Activated naive CD8-positive, alpha-beta T cell treated with anti-CD3 and anti-CD28 coated beads, Interleukin-2, amount 10 ng/mL, durations not matched to agents 7 days and 5 days (primary cell): ENCODE measurements at places on chromosomes 16 and 17. TPM values are rescaled to one million over a fixed set of nuclear protein-coding genes. Genes with fewer than 3 reads are reported as not detected.

DNA sequence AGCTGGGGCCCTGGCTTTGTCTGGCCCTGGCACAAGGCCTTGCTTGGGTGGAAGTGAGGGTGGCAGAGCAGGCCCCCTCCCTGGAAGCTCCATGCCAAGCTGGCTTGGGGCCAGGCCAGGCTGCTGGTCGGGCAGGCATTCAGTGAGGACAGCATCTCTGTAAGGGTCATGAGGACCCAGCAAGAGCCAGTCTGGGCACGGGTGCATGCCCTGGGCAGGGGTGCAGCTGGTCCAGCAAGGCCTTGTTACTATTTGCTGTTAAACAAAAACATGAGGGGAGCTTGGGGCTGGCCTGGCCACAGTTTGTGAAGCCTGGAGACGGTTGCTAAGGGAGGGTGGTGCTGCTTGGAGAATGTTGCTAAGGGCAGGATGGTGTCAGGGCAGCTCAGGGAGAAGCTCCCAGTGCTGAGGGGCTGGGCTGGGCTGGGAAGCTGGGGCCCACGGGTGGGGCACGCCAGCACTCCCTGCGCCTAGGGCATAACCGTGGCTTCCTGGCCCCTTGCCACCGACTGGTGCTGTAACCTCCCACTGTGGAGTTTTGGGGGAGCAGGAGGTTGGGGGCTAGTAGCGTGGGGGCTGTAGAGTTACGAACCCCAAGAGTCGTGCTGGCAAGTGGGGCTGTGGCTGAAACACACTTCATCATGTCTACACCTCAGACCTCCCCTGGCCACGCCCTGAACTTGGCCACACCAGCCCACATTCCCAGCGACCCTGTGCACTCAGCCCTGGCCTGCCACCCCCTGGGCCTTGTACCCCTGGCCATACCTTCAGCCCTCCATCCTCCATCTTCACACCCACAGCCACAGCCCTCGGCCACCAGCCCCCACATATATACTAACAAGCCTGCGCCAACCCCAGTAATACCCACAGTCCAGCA lies 1.6 kb downstream of the TPPP3 start:
- no peak overlapping the region for H3K4me3 ChIP-seq
- peaks cover 33% of the 10 kb centered on the region for H3K27me3 ChIP-seq
- no peaks in the 10 kb centered on the region for H3K36me3 ChIP-seq
- no peak overlapping the region for H3K27ac ChIP-seq

Gene KRTAP2-2
- not detected for total RNA-seq

- H3K27ac ChIP-seq: peak overlapping the region; percentile 51
- no peaks in the 10 kb centered on the region for H3K27me3 ChIP-seq
- peaks cover 25% of the 10 kb centered on the region for H3K36me3 ChIP-seq
- peaks cover 18% of the 10 kb centered on the region for H3K4me1 ChIP-seq
- no peak for DNase-seq
These were observed 12.4 kb downstream of the CSF3 start for GRCh38 chr17:40027614-40028012.

GRCh38 chr17:21030375-21030774 lies 12.4 kb downstream of the USP22 start:
- no peaks in the 10 kb centered on the region for H3K27me3 ChIP-seq
- peaks cover 54% of the 10 kb centered on the region for H3K4me1 ChIP-seq
- no peak for DNase-seq
- H3K36me3 ChIP-seq: peaks cover 15% of the 10 kb centered on the region

DNA sequence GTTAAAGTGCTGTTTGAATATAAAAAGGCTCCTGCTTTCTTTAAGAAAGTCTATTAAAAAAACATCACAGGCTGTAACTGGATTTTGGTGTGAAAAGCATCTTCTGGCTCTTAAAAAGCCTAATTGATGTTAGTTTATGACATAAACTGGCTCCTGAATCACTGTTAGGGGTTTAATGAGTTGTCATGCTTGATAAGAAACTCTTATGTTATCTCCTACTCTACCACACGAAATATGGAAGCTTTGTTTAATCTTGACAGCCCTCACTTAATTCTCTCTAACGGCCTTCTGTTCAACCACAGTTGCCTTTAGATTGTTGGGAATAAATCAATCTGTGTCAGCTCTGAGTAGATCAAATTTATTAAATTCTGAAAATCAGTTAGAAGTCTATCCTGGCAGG lies 51.5 kb downstream of the CPPED1 start:
- DNase-seq: no peak
- peaks cover 32% of the 10 kb centered on the region for H3K4me1 ChIP-seq
- no peaks in the 10 kb centered on the region for H3K27me3 ChIP-seq
- no peak overlapping the region for H3K27ac ChIP-seq

- no peaks in the 10 kb centered on the region for H3K4me1 ChIP-seq
- no peak for DNase-seq
- peaks cover 9% of the 10 kb centered on the region for H3K27me3 ChIP-seq
- no peak overlapping the region for H3K27ac ChIP-seq
- H3K36me3 ChIP-seq: no peaks in the 10 kb centered on the region
These were observed 84.2 kb downstream of the UTP18 start for GRCh38 chr17:51344532-51344931.

GRCh38 chr17:78272181-78272913 lies 40.9 kb downstream of the TMEM235 start:
- peaks cover 15% of the 10 kb centered on the region for H3K4me1 ChIP-seq
- H3K36me3 ChIP-seq: peaks cover 2% of the 10 kb centered on the region
- H3K27me3 ChIP-seq: peaks cover 4% of the 10 kb centered on the region
- no peak for DNase-seq
- no peak overlapping the region for H3K27ac ChIP-seq
